ENCODE measurements at places on chromosomes 4 and X.

- no peak for DNase-seq
Measured at GRCh38 chr4:8205241-8205707, 6.2 kb downstream of the SH3TC1 start.

DNA sequence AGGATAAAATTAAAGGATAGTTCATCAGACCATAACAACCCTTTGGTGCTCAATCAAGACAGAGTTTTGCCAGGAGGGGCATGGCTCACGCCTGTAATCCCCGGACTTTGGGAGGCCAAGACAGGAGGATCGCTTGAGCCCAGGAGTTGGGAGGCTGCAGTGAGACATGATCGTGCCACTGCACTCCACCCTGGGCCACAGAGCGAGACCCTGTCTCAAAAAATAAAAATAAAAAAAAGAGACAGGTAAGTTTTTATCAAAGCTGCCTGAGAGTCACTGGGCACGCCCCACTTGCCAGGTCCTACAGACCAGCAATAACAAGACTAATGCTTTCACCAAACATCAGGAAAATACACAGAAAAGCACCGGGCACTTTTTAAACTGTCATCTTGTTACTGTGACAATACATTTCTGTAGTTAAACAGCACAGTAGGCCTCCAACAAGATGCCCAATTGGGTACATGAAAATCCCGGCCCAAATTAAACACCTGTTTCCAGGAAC is 765 bp downstream of the CFAP97 start:
- no peak for DNase-seq

DNA sequence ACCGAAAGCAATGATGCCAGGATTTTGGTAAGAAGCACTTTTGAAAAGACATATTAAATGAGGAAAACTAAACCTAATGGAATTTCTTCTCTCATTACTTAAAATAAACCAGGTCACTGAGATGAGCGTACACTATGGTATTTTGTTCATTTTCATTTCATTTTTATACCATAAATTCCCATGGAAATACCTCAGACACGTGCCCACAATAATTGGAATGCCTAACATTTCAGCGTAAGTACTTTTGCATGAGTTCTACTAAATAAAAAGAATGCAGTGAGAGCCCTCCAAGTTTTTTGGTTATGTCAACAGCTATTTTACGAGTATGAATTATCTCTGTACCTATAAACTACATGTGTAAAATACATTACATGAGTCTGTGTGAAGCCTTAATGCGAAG is 3.2 kb downstream of the CAMK2D start:
- no peak for DNase-seq

- no peak for DNase-seq
Measured at GRCh38 chrX:30876367-30876766, 12.7 kb downstream of the TAB3 start.

- DNase-seq: no peak
Measured at GRCh38 chrX:96764864-96765263, 80.2 kb downstream of the DIAPH2 start.

DNA sequence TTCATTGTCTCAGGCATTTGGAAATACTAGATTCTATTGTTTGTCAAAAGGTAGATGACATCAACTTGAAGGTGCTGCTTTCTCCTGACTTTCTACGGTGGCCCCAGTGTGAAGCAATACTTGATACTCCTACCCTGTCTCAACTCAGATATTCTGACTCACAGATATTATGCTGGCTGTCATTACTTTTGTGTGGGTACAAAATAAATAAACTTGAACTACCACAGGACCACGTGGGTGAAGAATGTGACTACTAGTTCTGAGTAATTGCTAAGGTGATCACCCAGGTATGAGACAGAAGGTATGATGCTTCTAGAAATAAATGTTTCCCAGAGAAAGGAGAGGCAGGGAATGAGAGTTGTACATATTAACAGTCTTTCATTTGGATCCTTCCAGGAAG is 275.3 kb upstream of the SPOCK3 start:
- DNase-seq: no peak

DNA sequence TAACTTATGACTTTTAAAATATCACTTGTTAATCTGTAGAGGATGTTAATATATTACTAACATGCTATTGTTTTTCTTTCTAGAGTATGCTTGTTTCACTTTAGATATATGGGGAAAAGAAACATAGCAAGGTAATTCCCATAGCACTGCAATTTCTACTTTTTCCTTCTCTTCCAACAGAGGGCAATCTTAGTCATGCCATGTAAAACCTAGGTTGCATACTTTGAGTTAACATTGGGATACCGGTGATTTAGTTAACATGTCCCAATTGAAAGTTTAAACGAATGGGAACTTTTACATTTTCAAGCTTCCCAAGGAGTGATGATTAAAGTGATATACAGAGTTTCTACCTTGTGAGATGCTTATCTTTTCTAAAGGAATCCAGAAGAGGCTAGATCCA is 89.4 kb upstream of the IL13RA1 start:
- DNase-seq: no peak

GRCh38 chr4:146647615-146648460 is 9.1 kb downstream of the POU4F2 start:
- DNase-seq: no peak

DNA sequence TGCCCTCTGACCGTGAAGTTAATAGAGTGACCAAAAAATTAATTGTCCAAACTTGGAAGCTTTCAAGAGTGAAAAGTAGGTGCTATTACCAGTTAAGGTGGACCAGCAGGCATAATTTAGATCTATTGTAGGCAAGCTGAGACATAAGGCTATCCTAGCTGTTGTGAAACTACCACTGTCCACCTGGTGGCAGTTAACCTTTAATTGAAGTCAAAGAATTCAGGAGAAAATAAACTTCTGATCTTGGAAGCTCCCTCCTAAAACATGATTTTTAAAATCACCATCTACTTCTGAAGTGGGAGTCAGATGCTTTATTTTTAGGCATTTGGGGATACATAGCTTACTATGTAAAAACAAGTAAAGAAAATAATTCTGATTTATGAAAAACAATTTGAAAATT is 636.3 kb upstream of the HTR2C start:
- no peak for DNase-seq

- DNase-seq: no peak
Measured at GRCh38 chr4:82381661-82382296, 8.0 kb upstream of the HNRNPD start.

GRCh38 chr4:77586951-77587383 is 18.7 kb upstream of the CXCL13 start:
- DNase-seq: peak; percentile 10

GRCh38 chr4:96681218-96681617 is 841.3 kb downstream of the PDHA2 start:
- no peak for DNase-seq

GRCh38 chrX:46627711-46628419 is 54.3 kb downstream of the CHST7 start:
- DNase-seq: no peak

DNA sequence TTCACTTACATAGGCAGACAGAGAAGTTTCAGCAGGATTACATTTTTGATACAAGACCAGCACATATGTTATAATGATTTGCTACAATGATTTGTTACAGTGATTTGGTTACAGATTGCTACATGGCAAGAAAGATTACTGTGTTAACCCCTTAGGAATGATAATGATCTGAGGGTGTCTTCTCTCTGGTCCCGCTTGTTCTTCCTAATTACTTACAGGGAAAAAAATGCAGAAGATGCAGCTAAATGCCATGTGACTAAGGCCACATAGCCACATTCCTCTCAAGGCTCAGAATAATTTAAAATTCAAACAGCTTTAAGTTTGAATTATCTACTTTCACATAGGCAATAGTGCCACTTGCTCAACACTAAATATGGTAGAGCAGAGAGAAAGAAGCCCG is 9.7 kb upstream of the LAP3 start:
- no peak for DNase-seq

GRCh38 chrX:15496824-15497223 is 3.7 kb upstream of the PIR start:
- no peak for DNase-seq

DNA sequence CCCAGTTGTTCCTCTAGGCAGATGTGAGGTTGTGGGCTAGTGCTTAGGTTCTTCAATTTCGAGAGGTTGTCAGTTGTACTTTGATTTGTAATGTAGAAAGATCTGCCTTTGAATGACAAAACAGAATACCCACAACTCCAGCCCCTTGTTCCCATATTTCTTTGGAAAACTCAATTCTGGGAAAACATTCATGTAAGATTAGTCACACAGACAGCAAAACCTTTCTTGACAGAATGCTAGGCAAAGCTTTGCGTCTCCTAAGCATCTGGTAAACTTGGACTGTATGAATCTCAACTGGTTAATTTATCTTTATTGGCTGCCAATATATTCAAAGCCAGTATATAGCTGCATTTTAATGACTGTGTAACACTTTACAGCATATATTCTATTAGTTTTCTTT is 34.9 kb downstream of the NOCT start:
- DNase-seq: no peak

- DNase-seq: no peak
Measured at GRCh38 chr4:39259571-39260330, 77.4 kb downstream of the WDR19 start.

DNA sequence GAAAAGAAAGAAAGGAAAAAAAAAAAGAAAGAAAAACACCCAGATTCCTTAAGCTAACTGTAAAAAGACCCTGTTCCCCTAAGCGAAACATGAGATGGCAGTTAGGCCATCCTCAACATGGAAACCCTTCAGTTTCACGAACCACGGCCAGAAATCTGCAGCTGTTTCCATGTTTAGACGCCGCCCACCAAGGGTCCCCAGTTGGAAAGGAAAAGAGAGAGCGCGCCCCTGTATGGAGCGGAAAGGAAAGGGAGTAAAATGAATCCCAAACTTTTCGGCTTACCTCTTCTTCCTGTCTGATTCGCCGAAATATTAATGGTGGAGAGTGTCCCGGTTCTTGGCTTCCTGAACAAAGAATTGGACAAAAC is 38.3 kb downstream of the MGARP start:
- no peak for DNase-seq

GRCh38 chrX:6644411-6644810 is 109.5 kb upstream of the VCX3A start:
- no peak for DNase-seq

DNA sequence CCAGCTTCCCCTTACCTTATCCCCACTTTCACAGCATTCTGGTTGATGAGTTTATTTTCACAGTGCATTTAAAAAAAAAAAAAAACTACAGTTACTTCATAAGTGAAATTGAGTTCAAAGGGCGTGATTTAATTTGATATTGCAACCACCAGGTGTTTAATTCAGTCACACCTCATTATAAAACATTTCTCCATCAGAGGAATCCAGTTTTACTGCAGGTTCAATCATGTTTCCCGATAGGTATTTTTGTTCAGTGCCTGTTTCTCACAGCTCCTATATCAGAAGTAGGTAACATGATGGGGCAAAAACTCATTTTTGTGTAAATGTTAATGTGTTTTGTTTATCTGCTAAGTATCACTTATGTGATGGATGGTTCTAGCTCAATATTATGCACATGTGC is 102.3 kb upstream of the PCDH7 start:
- no peak for DNase-seq

- DNase-seq: no peak
Measured at GRCh38 chr4:38820329-38821061, 15.9 kb upstream of the TLR1 start.

GRCh38 chrX:108811891-108812290 is 75.5 kb upstream of the IRS4 start:
- no peak for DNase-seq

DNA sequence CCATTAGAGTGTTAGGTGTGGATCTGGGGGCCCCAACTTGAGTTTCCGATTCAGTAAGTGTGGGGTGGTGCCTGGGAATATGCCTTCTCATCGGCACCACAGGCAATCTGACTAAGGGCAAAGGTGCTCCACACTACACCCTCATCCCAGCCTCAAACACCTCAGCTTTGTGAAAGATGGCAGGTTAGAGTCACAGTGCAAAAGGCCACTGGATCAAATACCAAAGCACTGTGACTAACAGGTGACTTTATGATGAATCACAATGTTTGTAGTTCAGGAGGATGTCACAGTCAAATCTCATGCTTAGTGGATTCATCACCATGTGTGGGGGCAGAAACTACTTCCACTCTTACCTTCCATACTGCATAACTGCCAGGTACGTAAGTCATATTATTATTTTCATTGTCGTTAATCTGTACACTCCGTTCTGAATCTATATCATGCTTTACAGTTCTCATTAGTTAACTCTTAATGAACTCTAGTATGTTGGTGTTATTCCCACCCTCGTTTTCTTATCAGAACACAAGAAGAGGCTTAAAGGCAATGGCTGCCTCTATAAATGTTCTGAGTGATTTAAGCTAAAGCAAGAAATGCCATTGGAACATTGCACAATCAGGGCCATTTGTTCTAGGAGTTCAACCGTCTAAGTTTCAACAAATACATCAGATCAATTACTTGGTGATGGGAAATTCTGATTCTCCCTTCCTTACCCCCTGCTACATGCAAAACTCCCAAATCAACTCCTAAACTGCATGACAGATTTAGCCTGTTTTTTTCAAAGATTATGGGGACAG is 50.2 kb downstream of the PRKG2 start:
- DNase-seq: no peak

GRCh38 chrX:82127228-82128123 is 925.6 kb downstream of the SH3BGRL start:
- DNase-seq: no peak

DNA sequence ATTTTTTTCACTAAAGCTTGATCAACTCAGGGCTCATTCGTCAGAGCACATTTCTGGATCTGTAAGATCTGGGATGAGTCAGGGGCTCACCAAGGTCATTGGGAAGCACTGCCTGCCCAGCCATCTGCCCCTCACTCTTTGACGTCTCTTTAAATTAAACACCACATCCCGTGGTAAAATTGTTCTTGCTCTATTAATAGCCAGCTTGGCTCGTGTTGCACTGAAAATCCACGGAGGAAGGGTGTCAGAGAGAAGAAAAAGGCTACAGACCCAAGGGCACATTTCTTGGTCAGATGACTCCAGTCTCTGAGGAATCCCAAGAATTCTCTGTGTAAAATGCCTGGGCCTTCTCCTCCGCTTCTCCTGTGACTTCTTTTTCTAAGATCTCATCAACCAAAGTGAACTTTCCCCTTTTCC is 45.7 kb upstream of the GATB start:
- DNase-seq: no peak

- DNase-seq: peak; percentile 50
Measured at GRCh38 chr4:140252742-140253555, 99.0 kb upstream of the MAML3 start.

DNA sequence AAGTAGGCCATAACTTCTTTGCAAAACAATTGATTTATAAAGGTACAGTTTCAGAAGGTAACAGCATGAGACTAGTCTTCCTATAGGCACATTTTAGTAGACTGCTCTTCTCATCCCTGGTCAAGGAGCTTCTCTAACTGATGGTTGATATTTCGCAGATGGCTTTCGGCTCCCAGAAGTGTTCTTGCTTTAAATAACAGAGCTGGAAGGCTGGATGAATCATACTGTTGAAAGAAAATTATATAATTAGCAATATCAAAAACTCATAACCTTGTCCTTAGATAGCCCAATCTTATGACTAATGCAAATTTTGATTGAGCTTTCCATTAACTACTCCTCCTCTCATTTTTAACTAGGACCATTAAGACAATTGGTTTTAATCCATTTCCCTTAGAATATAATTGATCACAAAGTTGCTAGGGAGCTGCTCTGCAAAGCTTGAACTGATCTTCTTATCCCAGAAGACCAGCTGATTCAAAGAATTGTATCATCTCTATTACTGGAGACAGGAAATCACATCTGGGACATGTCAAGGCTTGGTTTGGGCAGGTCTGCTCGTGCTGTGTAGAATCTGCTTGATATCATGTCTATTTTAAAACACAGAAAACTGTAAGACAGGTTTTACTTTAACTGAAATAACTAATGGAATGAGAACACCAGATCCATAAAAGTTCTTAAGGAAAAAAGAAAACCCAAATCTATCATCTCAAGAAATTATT is 38.6 kb downstream of the CENPU start:
- no peak for DNase-seq

Measured in stimulated activated CD4-positive, alpha-beta T cell treated with anti-CD3 and anti-CD28 coated beads, Interleukin-1b, Interleukin-23, amount 100 ng/mL, for 1 hour (primary cell).